ENCODE measurements at places on chromosomes 12 and 14.
A peak's percentile ranks its signal among the peaks of the same experiment; 100 is the strongest.

DNA sequence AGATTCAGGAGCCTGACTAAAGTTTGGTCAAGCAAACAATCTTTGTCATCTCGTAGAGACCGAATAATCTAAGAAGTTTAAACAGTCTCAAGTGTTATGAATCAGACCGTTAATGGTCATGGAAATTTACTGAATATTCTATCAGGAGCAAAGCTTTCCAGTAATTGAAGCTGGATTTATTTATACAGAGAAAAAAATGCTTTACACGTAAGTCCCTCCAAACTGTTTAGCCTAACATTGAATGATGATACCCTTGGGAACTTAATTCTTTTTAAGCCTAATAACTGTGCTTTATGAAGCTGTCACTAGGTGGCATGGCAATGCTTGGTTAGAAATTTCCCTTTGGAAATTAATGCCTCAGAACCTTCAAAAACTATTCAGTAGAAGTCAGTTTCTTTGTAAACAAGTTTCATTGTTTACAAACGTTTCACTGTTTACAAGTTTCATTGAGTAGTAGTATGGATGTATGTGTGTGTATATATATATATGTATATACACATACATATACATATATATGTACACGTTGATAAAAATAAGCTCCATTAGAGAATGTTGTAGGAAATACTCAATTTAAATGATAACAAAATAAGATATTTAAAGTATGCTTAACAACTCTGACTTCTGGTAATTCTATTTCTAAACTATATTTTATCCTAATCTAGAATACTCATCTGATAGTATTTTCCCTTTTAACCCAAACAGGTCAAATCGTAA, 32.1 kb downstream of the DEPDC4 start:
- DNase-seq, result peak; percentile 25

DNA sequence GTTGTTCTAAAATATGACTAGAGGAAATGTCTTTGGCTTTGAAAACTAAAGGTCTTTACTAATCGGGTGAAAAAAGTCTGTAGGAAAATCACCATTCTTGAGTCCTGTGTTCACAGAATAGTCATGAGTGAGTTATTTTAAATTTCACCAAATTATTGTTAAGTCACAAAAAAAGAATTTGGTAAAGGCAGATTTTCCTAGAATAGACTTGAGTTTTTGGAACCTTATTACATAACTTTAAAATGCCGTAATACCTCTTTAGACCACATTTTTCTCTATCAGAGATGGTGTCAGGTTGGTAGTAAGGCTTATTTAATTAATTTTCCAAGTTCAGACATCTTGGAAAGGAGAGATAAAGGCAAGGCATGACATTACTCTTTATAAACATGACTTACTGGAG, 184.7 kb upstream of the GARIN2 start:
- no peak for DNase-seq

DNA sequence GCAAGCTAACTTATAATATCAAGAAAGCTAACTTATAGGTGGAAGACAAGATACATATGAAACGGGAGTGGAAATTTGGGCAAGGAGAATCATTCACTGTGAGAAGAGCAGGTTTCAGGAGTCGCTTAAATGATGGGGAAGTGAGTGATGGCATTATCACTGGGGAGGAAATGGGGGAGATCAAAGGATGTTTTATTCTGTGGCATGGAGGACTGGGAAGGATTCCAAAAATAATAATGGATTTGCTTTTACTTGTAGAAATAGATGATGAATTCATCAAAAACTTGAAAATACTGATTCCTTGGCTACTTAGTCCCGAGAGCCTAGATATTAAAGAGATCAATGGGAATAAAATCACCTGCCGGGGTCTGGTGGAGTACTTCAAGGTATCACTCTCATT, 47.8 kb downstream of the SAV1 start:
- no peak for DNase-seq

GRCh38 chr12:131642101-131642540, 68.8 kb upstream of the SFSWAP start:
- DNase-seq, result no peak

DNA sequence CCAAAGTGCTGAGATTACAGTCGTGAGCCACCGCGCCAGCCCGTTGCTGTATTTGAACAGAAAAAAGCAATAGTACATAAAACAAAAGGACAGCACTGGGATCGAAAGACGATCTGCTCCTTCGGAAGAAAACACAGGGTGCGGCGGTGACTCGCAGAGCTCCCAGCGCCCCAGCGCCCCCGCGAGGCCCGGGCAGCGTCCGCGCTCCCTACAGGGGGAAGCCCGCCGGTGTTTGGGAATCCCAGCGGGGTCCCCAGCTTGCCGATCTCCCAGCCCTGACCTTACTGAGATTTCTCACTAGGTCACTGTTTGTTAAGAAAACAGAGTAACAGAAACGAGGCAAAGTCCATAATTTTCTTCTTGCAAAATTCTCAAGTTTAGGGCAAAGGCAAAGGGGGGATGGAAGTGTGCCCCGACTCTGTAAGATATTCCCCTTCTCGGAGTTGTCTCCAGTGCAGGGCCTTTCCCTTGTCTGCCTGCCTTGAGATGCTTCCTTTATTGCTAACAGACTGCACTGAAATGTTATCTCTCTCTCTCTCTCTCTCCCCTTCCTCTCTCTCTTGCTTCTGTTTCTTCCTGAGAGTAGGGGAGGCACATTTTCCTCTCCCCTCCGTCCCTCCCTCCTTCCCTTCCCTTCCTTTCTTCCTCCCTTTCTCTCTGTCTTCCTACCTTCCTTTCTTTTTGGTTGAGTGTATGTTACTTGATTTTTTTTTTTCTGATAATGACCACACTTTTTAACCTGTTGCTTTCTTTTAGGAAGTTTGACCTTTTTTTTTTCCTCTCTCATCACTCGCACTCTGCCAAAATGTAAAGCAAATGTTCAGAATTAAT, 91.9 kb downstream of the TMEM30B start:
- peak; percentile 70 for DNase-seq

DNA sequence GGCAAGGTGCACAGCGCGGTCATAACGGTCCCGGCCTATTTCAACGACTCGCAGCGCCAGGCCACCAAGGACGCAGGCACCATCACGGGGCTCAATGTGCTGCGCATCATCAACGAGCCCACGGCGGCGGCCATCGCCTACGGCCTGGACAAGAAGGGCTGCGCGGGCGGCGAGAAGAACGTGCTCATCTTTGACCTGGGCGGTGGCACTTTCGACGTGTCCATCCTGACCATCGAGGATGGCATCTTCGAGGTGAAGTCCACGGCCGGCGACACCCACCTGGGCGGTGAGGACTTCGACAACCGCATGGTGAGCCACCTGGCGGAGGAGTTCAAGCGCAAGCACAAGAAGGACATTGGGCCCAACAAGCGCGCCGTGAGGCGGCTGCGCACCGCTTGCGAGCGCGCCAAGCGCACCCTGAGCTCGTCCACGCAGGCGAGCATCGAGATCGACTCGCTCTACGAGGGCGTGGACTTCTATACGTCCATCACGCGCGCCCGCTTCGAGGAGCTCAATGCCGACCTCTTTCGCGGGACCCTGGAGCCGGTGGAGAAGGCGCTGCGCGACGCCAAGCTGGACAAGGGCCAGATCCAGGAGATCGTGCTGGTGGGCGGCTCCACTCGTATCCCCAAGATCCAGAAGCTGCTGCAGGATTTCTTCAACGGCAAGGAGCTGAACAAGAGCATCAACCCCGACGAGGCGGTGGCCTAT, 875 bp downstream of the HSPA2 start:
- no peak for DNase-seq

DNA sequence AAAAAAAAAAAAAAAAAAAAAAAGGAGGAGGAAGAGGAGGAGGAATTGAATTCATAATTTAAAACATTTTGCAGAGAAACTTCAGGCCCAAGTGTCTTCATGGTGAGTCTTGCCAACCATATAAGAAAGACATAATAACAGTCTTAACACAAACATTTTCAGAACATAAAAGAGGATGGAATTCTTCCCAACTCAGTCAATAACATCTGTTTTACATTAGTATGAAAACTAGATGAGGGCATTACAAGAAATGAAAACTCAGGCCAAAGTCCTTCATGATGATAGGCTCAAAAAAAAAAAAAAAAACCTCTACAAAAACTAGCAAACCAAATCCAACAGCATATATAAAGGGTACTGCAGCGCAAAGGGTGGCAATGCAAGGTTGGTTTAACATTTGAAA, 151.6 kb downstream of the FOXA1 start:
- DNase-seq, result no peak

GRCh38 chr12:91921555-91921954, 224.1 kb downstream of the BTG1 start:
- DNase-seq, result no peak

DNA sequence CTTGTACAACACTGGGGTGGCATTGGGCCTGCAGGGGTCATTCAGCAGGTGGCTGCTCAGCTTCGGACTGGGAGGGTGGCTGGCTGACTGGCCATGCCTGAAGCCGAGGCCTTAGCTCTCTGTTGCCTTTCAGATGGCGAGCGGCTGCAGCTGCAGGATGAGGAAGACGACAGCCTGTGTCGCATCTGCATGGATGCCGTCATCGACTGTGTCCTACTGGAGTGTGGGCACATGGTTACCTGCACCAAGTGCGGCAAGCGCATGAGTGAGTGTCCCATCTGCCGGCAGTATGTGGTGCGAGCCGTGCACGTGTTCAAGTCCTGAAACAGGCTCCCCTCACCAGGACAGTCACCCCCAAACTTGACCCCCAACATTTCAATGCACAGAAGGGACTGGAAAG, 23.3 kb downstream of the RNF34 start:
- no peak for DNase-seq

DNA sequence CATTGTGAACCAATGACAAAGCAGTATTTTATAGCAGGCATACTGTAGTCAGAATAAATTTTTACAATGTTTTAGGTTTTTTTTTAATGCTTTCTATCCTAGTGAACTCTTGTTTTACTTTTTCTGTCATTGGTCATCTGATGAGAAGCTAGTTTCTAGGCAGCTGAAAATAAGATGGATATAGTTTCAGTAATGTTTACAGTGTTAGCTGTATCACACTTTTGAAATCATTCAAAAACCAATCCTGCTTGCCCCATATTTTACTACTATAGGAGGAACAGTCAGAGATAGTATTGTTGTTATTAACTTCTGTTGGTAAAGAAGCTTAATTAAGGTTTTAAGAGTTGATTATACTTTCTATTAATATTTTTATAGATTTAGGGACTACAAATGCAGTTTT, 24.5 kb downstream of the USP15 start:
- DNase-seq, result no peak

DNA sequence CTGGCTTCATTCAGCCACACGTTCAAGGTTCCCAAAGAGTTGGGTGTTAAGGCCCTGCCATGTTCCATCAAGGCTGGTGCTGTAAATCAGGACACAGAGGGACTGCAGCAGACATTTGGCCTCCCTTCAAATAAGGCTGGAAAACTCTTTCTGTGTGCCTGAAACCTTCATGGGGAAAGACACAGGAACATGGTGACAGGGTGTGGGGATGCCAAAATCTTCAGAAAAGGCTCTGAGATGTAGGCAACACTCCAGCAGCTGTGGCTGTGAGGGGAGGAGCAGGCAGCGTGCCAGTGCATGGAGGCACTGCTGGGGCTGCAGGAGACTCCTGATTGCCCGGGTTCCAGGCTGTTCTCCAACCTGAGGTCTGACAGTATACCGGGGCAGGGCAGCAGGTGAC, 15.0 kb downstream of the POMT2 start:
- no peak for DNase-seq

GRCh38 chr14:75915045-75915444, 66.8 kb downstream of the TGFB3 start:
- no peak for DNase-seq

DNA sequence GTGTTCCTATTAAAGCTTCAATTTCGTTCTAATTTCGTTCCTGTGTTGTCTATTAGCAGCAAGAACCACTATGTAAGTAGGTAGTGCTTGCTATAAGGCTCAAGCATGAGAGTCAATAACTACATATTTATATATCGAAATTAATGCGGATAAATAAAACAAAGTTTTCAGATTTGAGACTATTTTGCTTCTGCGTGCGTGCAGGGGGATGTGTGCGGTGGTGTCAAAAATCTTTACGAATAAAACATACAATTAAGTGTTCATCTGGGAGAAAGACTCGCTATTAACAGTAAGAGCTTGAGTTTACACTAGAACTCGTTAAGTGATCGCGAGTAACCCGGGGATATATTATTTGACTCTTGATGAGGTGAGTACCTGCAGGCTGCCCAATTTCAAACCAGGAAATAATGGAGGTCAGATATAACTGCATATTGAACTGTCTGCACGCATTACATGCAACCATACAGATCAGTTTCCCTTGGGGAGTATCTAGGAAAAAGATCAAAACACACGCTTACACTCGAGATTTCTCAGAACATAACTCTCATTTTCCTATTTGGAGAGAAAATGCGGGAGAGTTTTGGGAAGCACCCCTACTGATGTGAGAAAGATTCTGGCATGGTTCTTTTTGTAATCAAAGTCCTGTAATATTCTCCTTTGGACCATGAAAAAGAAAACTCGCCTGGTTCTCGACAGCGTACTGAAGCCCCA, 813 bp downstream of the TWF1 start:
- peak; percentile 41 for DNase-seq

DNA sequence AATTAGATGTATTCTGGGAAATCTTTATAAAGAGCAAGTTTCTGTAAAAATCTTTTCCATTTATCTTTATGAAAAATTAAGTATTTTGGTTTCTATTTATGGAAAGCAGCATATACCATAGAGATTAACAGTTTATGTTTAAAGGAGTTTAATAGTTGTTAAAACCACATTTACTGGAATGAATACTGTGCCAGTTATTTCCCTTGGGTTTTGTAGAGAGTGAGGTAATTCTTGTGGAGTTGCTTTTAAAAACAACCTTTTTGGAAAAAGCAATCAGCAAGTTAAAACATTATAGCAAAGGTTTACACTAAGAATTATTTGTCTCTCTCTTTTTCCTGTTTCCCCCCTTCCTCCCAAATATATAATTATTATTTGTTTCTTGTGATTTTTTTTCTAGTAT, 34.9 kb downstream of the AEBP2 start:
- no peak for DNase-seq
